ENCODE measurements at places on chromosomes 5 and 9. TPM values are rescaled to one million over a fixed set of nuclear protein-coding genes. Genes with fewer than 3 reads are reported as not detected.

The NOXA1 gene
- not detected for total RNA-seq

The SPINK13 gene
- not detected for total RNA-seq

The ACOT12 gene
- not detected for total RNA-seq

The SPATA24 gene
- total RNA-seq: 6.1 TPM

The PRSS3 gene
- total RNA-seq: 7.1 TPM

The CDC42SE2 gene
- 14.2 TPM for total RNA-seq

The OR13C5 gene
- total RNA-seq: not detected

The KIF4B gene
- not detected for total RNA-seq

The FBXW2 gene
- 23.1 TPM for total RNA-seq

The EXD3 gene
- total RNA-seq: 1.3 TPM

The SLC27A6 gene
- not detected for total RNA-seq

The RC3H2 gene
- total RNA-seq: 26.1 TPM

The NSD1 gene
- 11.5 TPM for total RNA-seq

The NUTM2F gene
- total RNA-seq: not detected

The SELENOP gene
- total RNA-seq: 0.49 TPM

The CD274 gene
- 4.9 TPM for total RNA-seq

The AQP3 gene
- 1.4 TPM for total RNA-seq

The FOXD4L5 gene
- total RNA-seq: not detected

The FGF18 gene
- not detected for total RNA-seq

The FBN2 gene
- 0.59 TPM for total RNA-seq

The CRAT gene
- 28.7 TPM for total RNA-seq

The F2RL2 gene
- total RNA-seq: 24.2 TPM

The SOHLH1 gene
- not detected for total RNA-seq

The UBAP2 gene
- total RNA-seq: 10.7 TPM

The DOCK2 gene
- total RNA-seq: 12.5 TPM

The GLRA1 gene
- not detected for total RNA-seq

The NRG2 gene
- total RNA-seq: 1.9 TPM

The WNK2 gene
- total RNA-seq: not detected

The SLC34A1 gene
- total RNA-seq: not detected

The KLF4 gene
- total RNA-seq: 5.0 TPM

The NR4A3 gene
- total RNA-seq: 0.10 TPM

The IFNA2 gene
- total RNA-seq: not detected

The GPX3 gene
- total RNA-seq: 4.4 TPM

The SPEF2 gene
- 0.84 TPM for total RNA-seq

The PCDHB8 gene
- total RNA-seq: 0.10 TPM

The ARSI gene
- not detected for total RNA-seq

The ADGRD2 gene
- total RNA-seq: not detected

The GRIN1 gene
- not detected for total RNA-seq

The KCNMB1 gene
- total RNA-seq: not detected

The CDKN2B gene
- 9.5 TPM for total RNA-seq

The SLC46A2 gene
- total RNA-seq: not detected

The SLC30A5 gene
- 44.1 TPM for total RNA-seq

The IFNA21 gene
- total RNA-seq: not detected

The TUSC1 gene
- 7.7 TPM for total RNA-seq

The FAM151B gene
- total RNA-seq: 2.7 TPM

The SNAPC4 gene
- total RNA-seq: 4.9 TPM

The CAVIN4 gene
- 0.48 TPM for total RNA-seq

The PPP2R2B gene
- total RNA-seq: not detected

The CDX1 gene
- total RNA-seq: 0.24 TPM

The GARNL3 gene
- 2.5 TPM for total RNA-seq

The FGFR4 gene
- 1.9 TPM for total RNA-seq

The HRCT1 gene
- not detected for total RNA-seq
